Stimulated activated CD8-positive, alpha-beta memory T cell treated with anti-CD3 and anti-CD28 coated beads, Interleukin-4, amount 100 ng/mL, for 1 hour (primary cell): ENCODE measurements at places on chromosomes 12 and 14.
A peak's percentile ranks its signal among the peaks of the same experiment; 100 is the strongest.

DNA sequence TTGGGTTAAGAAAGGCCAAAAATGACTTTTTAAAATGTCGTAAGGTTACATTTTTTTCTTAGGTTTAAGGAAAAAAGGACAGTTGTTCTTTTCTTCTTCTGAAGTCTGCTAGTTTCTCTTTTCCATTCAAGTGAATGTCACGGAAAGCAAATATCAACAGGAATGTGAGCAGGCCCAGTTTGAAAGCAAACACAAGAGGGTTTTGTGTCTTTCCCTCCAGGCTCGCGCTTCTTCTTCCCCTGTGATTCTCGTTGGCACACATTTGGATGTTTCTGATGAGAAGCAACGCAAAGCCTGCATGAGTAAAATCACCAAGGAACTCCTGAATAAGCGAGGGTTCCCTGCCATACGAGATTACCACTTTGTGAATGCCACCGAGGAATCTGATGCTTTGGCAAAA, 85.4 kb downstream of the LRRK2 start:
- no peak for DNase-seq

- DNase-seq, result no peak
Observed at GRCh38 chr14:94115058-94115591, 4.6 kb downstream of the IFI27 start.

GRCh38 chr12:122138616-122139015, 35.4 kb downstream of the IL31 start:
- no peak for DNase-seq

- no peak for DNase-seq
Observed at GRCh38 chr14:93034671-93034994, 81.1 kb downstream of the ITPK1 start.

GRCh38 chr14:96088481-96088880, 49.3 kb downstream of the C14orf132 start:
- no peak for DNase-seq

- DNase-seq, result no peak
Observed at GRCh38 chr12:6840330-6840729, 395 bp upstream of the GNB3 start.

GRCh38 chr12:82406651-82407050, 48.3 kb downstream of the METTL25 start:
- DNase-seq, result no peak

DNA sequence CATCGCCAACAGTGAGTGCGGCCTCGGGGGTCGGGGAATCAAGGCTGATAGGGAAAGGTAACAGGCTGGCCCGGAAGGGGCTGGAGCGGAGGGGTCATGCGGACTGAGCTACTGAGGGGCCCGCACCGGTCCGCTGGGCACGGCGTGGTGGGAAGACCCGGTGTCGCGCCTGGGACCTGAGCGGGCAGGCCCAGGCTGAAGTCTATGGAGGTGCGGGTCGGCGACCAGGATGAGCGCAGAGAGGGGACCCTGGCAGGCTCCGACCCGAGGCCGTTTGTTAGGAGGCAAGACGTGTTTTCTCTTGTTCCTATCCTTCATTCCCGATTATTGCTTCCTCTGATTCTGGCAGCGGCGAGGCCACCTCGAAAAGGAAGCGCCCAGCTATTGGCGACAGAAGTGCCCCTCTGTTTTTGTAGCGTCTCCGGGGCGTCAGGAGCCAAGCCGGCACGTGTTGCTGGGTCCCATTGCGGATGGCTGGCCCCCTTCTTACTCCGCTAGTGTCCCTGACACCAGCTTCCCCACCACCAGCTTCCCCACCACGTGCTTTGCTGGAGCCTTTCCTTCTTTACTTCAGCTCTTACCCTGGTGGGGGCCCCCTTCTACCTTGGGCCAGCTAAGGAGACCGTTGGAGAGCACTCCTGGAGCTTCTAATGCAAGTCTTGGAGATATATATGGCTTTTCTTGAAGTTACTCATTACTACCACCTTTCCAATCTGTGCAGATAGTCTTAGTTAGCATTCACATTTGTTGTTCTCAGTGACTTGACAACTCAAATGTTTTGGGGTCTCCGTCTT, 653 bp downstream of the PA2G4 start:
- no peak for DNase-seq

DNA sequence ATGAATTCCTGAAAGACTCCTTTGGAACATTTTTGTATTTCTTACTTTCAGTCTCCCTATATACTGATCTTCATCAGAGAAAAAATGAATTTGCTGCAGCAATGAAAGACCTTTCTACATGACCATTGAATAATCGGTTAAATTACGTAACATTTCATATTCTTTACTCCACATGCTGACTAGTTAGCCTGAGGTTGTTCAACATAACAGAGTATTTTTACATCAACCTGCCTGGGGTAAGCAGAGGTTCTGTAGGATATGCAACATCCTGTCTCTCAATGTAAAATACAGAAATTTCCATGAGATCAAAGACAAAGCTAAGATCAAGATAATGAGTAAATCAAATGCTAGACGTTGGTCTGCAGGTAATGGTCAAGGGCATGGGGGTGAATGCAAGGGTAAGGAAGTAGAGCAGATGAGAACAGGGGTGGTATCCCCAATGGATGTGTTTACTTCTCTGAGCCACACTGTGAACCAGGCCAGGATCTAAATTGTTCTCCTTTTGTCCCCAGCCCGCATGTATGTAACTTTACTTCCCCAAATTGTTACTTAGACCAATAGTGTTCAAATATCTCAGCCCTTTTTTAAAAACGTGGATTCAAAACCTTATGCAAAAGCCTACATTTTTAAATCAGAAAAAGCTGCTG, 45.4 kb downstream of the DUSP6 start:
- DNase-seq, result no peak

- DNase-seq, result no peak
Observed at GRCh38 chr14:47435331-47435965, 240.0 kb downstream of the MDGA2 start.

GRCh38 chr12:108455706-108456105, 59.4 kb upstream of the FICD start:
- no peak for DNase-seq

DNA sequence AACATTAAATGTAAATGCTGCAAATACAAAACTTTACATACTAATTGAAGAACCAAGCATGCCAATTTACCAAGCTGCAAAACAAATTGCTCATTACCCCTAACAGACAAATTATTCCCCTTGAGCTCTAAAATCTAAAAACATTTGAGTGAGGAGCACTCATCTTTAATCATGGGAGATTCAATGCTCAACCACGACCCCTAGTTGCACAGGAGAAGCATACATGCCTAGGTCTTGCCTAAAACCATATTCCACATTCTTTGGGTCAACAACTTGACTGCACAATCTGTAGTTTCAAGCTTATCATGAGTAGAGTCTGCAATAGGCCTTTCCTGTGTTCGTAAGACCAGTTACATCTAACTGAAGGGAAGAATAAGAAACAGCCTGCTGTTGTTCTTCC, 69.7 kb downstream of the MGAT4C start:
- no peak for DNase-seq

DNA sequence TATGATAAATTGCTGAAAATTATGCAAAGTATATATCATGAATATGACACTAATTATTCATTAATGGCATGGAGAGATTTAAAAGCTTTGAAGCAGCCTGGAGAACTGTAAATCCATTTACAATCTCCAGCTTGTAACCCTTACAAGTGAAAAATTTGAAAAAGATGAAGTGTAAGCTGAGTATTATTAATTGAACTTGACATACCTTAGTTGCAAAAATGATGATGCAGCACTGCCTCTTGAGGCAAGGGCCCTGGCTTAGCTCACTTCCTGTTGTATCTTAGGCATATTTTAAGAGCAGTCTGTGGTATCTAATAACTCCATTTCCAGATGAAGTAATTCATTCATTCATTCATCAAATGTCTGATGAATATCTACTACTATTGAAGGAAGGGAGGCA, 158.6 kb downstream of the ANO4 start:
- DNase-seq, result no peak

DNA sequence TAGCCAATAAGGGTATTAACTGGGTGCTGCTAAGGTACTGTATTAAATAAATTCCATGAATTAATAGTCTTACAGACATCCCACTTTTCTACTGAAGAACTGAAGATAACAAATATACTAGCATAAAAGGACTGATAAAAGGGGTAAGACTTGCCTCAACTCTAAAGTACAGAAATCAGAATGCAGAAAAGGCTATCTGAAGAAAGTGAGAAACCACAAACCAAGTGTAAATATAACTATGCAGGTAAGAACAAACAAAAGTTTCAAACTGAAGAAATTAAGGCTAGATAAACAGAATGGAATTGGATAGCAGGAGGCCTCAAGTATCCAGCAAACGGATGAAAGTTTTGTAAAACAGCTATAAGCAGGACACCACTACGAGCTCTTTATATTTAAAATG, 29.5 kb downstream of the YAF2 start:
- no peak for DNase-seq

GRCh38 chr14:69241577-69241976, 18.4 kb upstream of the GALNT16 start:
- no peak for DNase-seq

- no peak for DNase-seq
Observed at GRCh38 chr14:50670196-50670865, 2.2 kb upstream of the SAV1 start.

- DNase-seq, result no peak
Observed at GRCh38 chr14:20116748-20117147, 6.2 kb downstream of the OR4K17 start.

DNA sequence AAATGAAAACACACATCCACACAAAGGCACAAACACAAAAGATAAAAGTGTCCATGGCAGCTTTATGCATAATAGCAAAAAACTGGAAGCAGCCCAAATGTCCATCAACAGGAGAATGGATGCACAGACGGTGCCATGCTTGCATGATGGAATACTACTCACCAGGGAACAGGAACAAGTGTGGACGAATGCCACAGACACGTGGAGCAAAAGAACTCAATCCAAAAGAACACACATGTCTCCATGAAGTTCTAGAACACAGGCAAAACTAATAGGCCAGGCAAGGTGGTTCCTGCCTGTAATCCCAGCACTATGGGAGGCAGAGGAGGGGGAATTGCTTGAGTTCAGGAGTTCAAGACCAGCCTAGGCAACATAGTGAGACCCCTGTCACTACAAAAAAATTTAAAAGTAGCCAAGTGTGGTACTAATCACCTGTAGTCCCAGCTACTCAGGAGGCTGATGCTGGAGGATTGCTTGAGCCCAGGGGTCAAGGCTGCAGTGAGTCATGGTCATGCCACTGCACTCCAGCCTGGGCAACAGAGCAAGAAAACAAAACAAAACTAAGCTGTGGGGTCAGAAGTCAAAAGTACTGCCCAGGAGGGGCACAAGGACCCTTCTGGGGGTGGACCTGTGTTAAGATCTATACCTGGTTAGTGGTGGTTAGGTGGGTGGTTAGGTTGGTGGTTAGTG, 7.3 kb upstream of the TMEM119 start:
- DNase-seq, result no peak

DNA sequence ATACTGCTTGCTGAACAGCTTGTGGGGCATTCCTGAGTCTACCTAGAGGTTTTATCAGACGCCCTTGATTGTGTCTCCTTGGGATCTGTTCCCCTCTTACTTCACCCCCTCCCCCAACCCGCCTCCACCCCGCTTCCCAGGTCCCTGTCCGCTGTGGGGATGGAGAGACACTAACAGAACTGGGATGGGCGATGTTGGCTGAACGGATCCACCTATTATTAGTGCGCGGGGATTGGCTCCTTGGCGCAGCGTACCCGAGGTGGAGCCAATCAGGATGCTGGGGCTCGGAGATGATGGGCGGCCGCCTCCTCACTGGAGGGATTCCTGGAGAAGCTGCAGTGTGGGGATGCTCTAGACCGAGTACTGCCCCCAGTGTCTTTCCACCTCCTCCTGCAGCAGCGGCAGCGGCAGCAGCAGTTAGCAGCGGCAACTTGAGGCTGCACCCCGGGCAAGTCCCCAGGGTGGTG, at the start of gene SYT1:
Gene SYT1, plus strand, starts transcription at position 372 of the 467 bp plus-strand sequence.
- no peak for DNase-seq

DNA sequence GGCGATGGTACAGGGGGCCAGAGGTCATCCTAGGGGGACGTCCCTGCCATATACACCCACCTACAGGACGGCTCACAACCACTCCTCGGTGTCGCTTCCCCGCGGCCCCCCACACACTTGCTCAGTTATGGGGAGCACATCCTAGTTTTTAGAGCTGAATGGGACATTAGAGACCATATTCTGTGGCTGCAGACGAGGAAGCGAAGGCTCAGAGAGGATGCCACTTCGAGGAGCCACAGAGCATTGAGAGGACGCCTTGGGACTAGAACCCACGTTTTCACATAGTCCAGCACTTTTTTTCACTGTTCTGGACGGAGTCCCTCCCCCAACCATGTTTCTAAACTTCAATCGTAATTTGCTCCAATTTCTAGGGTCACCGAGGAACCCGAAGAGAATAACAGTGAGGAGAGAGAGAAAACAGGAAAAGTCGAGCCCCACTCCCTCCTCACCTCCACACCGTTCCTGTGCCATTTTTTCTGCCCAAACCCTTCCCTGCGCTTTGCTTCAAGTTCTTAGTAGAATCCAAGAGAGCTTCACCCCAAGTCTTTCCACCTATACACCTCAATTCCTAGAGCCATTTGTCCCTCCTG, 641 bp upstream of the ASCL1 start:
- no peak for DNase-seq

DNA sequence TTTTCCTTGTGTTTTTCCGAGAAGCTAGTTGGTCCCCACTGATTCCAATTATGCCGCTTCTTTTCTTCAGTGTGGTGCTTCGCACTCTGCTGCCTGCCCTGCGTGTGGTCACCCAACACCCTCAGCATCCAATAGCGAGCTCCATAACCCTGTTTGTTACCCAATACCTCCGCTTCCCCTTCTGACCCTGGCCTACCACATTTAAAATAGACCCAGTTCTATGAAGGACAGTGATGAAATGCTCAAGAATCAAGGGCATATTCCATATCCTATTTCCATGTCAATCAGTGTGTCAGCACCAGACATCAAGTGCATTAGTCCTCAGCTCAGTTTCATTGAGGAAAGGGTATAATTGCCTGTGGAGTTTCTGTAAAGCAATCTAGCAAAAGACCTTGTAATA, 9.5 kb downstream of the NDRG2 start:
- DNase-seq, result no peak

DNA sequence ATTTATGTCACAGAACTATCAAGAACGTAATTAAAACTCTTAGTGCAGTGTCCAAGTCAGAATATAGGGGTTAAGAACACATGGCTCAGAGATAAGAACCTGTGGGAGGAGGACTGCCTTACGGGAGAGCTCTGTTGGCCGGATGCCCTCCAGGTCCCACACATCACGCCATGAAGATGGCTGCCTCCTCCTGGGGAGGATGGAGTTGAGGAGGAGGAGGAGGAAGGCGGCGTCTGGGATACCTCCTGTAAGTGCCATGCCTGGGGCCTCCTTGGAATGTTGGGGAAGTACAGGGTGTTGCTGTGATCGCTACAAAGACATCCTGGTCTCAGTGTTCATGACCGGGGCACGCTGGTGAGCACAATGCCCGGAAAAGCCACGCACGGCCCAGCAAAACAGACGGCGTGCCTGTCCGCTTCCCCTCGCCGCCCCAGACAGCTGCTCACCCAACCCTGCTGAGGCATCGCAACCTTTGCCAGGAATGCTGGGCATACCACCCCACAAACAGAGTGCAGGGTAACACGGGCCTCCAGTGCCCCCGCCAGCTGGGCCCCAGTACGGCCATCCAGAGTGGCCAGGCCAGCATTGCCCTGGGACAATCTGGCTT, 28.7 kb upstream of the CD9 start:
- DNase-seq, result no peak

GRCh38 chr12:49552014-49552413, 13.2 kb downstream of the KCNH3 start:
- no peak for DNase-seq

- DNase-seq, result peak; percentile 9
Observed at GRCh38 chr12:70049596-70050360, 193.5 kb upstream of the CNOT2 start.
